ENCODE measurements at places on chromosomes 1 and 21. TPM values are rescaled to one million over a fixed set of nuclear protein-coding genes. Genes with fewer than 3 reads are reported as not detected.

EPHB2 gene
- 9.3 TPM for total RNA-seq

DNA sequence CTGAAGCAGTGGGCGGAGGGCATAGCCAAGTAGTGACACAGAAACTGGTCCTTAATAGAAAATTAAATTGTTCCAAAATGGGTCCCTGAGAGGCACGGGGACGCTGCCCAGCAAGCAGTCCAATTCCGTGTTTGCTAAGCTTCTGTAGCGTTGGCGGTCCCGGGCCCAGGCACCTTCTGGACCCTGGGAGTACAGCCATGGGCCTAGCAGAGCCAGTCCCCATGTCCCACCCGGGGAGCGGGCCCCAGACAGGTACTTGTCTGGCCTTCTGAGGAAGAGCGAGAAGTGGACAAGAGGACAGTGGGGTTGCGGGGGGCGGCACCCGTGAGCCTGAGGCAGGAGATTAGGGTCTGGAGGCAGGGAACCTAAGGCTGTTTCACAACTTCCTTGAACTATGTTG, 11.5 kb upstream of the CCDC27 start:
- DNase-seq = no peak

DNA sequence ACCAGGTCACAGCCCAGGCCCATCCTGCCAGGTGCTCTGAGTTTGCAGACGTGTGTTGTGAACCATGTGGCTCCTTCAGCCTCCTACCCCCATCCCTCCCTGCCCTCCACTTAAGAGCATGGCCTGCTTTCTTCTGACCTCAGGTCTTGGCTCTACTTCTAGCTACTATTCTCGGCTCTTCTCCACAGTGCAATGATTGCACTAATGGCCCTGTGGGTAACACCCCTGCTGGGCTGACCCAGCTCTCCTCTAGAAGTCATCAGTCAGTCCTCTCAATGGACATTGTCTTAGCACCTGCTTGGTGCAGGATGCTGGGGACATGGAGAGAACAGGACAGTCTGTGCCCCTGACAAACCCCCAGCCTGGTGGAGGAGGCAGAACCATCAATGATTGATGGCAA, 22.2 kb upstream of the IFFO2 start:
- DNase-seq = no peak

- no peak for DNase-seq
Observed at GRCh38 chr1:20086800-20087199, 16.8 kb downstream of the PLA2G5 start.

DNA sequence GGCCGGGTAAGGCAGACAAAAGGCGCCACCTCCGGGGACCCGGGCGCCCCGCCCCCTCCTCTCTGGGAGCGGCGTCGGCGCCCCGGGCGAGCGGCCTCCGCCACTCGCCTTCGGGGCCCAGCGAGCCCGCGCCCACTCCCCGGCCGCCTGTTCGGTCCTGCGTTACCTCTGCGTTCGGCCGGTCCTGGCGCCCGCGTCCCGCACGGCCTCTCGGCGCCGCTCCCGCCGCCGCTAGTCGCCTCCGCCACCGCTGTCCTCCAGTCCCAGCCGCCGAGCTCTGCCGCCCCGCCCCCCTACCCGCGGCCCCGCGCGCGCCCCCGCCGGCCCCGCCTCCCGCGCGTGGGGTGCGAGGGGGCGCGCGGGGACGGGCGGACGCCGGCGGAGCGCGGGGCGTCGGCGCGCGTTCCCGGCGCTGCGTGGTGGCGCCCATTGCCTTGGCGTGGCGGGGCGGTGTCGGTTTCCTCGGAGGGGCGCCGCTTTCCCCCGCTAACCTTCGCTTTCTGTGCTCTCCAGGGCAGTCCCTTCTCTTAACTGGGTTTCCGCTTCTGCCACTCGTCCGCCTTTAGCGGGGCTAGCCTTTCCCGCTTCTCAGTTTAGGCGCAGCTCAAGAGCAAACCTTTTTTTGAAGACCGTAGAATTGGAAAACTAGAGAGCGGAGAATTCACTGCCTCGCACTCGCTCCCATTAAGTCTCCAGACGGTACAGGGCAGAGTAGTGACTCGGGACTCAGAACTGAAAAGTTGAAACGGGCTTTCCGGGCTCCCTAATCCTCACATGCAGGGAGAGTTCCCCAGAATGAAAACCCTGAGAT, at the start of gene HP1BP3:
Gene HP1BP3 (minus strand): TSS at position 279 of the 811 bp plus-strand sequence. CDS start 6,867 bp downstream, outside the sequence.
- peak; percentile 9 for DNase-seq

Measured in thoracic aorta (tissue), 2 donors.